Fibroblast of skin of right quadriceps (primary cell): ENCODE measurements at places on chromosomes 2 and 18.

DNA sequence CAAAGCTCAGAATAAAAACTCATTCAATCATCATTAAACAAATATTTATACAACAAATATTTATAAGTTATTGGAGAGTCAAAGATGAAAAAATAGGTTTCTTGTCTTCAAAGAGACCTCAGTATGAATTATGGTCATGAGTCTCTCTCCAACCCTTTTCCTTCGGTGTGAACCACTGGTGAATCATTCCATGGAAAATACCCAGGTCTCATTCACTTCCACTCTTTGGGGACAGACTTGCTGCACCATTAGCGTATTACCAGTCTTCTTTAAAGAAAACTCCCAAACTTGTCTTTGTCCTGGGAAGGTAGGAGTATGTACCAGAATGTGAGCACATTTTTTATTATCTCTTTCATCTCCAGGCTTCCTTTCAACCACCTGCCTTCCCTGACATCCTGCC, 257.4 kb upstream of the RBMS1 start:
- peak; percentile 70 for DNase-seq

- DNase-seq, result no peak
Measured at GRCh38 chr2:205783872-205784499, 101.7 kb downstream of the NRP2 start.

DNA sequence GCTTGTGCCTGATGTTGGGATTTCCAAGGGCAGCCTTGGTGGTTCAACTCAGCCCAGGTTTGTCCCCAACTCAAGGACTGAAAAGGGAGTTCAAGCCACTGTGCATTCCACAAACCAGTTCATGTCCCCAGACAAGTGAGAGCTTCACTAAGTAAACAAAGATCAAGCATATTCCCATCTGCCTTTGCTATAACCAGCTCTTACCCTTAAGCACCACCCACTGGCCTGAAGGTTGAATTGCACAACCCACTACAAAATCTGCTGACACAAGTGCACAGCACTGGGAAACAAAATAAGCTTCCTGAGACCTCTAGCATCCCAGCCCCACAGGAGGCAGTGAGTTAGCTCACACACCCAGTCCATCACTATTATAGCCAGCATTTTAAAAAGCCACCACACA, 516.7 kb downstream of the NR4A2 start:
- no peak for DNase-seq

DNA sequence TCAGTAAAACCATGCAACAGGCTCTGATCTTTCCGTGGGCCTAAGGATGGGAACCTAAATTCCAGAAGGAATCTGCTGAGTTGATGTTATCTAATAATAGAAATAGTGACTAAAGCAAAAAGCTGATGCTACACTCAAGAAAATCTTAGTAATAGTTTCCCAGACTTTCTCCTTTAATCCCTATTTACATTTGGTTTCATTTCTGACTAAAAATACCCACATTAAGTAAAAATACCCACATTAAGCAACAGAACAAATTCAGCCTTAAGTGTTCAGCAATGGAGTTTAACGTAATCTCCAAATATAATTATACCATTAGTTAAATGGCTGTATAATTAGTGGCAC, 50.3 kb downstream of the CCBE1 start:
- DNase-seq, result peak; percentile 50

DNA sequence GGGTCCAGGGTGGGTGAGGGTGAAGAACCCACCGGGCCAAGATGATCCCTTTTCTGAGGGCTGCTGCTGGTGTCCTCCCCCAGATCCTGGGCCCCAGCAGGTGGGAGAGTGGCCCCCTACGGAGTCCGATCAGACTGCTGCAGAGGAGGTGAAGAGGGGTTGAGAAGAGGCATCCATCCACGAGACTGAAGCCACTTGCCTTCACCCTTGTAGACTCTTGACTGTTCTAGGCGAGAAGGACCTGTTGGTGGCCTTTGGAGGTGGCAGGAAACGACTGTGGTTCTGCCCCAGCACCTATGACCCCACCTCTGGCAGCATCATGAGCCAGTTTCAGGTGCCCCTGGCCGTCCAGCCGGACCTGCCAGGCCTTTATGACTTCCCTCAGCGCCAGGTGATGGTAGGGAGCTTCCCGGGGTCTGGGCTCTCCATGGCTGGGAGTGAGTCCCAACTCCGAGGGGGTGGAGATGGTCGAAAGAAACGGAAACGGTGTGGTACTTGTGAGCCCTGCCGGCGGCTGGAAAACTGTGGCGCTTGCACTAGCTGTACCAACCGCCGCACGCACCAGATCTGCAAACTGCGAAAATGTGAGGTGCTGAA, 1.5 kb downstream of the TET3 start:
- no peak for DNase-seq

- peak; percentile 94 for DNase-seq
Measured at GRCh38 chr2:101396316-101396717, 9.0 kb upstream of the CREG2 start.

GRCh38 chr2:200509235-200509611, 645 bp downstream of the KCTD18 start:
- peak; percentile 7 for DNase-seq

DNA sequence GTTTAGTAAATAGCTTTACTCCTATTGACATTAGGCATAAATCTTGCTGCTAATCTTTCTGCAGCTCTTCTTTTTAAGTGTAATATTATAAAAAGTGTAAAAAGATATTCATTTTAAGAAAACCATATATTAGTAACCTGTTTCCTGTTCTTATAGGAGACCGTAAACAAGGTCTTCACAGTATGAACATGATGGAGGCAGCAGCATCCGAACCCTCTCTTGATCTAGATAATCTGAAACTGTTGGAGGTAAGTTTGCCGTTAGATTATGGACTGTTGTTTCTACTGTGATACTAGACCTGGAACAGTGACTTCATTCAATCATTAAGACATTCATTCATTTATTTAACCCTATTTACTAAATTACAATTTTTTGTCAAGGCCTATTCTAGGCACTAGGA, 120.0 kb upstream of the FAM117B start:
- DNase-seq, result no peak

GRCh38 chr2:26316041-26316440, 29.9 kb upstream of the SELENOI start:
- no peak for DNase-seq

GRCh38 chr2:98026927-98027522, 31.3 kb upstream of the TMEM131 start:
- no peak for DNase-seq

GRCh38 chr2:202932425-202933138, 20.5 kb downstream of the CARF start:
- peak; percentile 35 for DNase-seq

DNA sequence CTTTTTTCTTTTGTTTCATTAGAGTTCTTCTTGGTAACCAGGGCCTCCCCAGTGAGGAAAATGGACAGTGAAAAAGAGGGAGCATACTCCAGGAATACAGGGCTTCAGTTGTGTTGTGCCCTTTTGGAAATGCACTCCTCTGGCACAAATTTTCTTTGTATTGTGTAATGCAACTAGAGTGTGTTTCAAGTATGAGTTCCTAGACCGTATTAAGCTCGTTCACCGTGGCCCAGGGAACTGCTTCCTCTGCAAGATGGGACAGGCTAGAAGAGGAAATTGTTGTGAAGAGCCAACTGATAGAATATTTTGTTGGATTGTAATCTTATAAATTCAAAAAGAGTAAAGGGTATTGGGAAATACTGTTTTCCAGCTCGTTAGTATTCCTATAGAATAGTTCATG, 137.2 kb upstream of the TTC39C start:
- DNase-seq, result no peak

DNA sequence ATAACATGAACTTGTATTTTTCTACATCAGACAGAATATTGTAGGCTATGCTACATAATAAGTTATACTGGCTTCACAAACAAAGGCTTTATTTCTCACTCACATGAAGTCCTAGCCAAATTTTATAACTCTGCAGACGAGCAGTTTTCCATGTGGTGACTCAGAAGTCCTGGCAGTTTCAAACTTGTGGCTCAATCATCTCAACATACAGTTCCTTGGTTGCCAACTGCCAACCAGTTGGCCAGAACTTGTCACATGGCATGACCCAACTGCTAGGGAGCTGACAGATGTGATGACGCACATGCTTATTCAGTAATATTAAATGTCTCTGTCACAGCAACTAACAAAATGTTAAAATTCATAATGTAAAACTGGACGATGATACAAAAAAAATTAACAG, 63.8 kb upstream of the ZC3H15 start:
- peak; percentile 71 for DNase-seq

DNA sequence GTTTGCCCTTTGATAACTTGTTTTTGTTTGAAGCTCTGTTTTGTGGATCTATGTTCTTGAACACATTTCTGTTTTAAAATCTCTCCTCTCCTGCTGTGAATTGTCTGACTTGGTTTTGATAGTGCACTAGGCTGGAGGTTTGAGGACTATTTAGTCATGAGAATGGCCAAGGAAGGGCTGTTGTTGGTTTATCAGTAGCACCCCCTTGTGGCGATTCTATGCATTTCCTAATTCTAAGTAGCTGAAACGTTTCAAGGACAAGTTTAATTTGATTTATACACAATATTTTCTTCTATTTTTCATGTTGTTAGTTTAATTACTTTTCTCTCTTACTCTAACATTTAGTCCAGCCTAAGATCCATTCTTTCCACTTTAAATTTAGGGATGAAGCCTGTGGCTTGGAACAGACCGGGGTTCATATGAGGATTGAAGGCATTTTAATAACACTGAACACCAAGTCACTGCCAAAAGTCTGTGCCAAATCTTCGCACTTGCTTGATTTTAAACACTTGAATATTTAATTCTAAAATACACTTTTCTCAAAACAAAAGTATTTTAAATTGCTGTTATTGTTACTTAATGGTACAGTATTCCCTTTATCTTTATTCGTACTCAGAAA, 166.0 kb downstream of the SOCS6 start:
- peak; percentile 62 for DNase-seq

DNA sequence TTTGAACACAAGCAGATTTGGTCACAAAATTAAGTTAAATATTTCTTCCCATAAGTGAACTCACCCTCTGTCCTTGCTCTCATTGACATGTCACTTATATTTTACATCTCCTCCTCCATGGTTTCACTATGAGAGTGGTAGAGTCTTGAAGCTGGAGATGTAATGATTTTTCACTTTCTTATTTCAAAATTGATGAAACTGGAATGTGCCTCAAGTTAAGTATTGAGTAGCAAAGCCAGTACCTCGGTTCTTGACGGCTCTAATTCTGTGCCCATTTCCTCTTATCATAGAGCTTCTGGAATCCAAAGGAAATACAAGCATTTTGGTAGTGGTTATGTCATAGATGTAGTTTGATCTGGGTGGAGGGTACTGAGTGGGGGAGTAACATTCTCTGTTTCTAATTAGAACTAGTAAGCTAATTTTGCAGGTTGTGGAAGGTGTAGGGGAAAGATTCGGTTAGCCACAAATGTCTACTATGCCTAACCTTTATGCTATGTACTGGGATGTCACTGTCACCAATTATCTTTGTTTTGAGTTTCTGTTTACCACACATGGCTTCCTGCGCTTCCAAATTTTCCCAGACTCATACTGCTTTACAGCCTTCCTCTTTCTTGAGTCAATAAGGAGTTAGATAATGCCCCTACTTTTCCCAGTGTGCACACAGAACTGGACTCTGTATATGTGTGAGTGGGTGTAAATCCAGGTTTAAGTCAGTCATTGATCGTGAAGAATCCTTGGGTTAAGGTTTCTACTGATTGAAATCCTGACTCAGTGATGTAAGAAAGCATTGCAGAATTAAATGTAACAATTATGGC, 96.8 kb downstream of the DIS3L2 start:
- no peak for DNase-seq

DNA sequence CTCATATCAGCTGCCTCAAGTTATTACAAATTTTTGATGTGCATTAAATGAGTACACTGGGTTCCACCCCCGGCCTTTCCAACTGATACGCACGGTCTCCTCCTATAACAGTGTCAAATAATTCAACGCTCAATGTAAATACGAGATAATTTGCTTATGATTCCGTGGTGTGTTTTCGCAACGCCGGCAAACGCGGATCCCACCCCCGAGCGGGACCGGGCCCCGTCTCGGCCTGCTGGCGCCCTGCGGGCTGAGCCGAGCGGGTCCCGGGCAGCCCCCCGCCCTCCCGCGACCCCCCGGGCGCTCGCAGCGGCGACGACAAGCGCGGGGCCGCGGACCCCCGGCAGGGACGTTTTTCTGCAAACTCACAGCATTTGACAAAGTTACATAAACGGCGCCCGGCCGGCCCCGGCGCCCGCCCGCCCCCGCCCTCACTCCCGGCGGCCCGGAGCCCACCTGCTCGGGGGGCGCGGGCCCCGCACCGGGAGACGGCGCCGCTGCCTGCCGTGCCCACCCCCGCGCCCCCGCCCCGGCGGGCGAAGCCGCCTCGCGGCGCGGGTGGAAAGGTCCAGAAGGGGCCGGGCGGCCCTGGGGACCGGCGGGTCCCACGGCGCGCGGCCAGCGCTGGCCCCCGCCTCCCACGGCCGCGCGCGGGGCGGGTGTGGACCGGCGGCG, 762 bp downstream of the HDAC4 start:
- no peak for DNase-seq

DNA sequence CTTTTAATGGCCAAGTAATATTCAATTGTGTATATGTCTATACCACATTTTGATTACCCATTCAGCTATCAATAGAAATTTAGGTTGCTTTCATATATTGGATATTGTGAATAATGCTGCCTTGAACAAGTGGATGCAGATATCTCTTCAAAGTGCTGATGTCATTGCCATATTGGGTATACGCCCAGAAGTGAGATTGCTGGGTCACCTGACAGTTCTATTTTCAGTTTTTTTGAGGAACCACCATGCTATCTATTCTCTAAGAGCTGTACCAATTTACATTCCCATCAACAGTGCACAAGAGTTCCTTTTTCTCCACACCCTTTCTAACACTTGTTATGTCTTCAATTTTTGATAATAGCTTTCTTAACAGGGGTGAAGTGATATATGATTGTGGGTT, 306.9 kb downstream of the ZNF516 start:
- DNase-seq, result no peak

- no peak for DNase-seq
Measured at GRCh38 chr2:73946666-73947065, 20.0 kb downstream of the DGUOK start.

DNA sequence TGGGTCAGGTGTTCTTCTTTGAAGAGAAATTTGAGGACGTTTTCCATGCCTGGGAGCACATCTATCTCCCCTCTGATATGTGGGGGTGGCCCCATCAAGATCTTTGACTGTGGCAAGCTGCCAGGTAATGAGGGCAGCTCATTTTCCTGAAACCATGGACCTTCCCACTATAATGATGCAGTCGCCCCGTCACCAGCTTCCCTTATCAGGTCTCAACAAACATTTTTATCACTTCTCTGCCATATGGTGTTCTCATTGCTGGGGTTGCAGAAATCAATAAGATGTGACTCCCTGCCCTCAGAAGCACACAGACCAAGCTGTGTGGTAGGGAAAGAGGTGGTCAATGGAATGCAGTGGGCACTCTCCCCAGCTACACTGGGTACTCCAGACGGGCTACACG, 48.4 kb upstream of the B3GNT7 start:
- DNase-seq, result no peak

- peak; percentile 64 for DNase-seq
Measured at GRCh38 chr2:164739966-164740365, 101.7 kb downstream of the COBLL1 start.

GRCh38 chr2:184644685-184645084, 46.4 kb downstream of the ZNF804A start:
- no peak for DNase-seq

- no peak for DNase-seq
Measured at GRCh38 chr2:162478721-162479129, 134.8 kb downstream of the GCA start.
